ENCODE measurements at places on chromosomes 6 and 20.
A peak's percentile ranks its signal among the peaks of the same experiment; 100 is the strongest.

- no peak for DNase-seq
Measured at GRCh38 chr20:32382102-32382950, 24.2 kb downstream of the ASXL1 start.

DNA sequence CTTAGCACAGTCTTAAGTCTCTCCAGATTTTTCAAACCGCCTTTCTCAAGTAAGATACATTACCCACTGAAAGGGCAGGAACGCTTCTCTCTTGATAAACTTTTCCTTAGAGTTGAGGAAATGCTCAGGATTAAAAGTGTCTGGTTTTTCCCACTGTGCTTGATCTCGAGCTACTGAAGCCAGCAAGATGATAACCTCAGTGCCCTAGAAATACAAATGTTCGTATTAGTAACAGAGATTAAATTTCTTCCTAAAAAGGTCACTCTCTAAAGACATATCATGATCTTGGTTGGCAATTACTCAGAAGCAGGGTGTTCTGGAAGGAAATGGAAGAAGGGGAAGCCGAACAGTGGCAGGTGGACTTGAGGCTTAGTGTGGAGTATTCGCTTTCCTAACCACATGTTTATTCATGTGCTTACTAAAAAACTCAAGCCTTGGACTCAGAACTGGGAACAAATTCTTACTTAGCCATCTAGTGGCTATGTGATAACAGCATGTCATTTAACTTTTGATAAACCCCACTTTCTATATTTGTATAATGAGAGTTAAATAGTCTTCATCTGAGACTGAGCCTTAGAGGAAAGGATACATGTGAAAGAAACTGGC is 20.1 kb downstream of the C6orf141 start:
- DNase-seq, result no peak

DNA sequence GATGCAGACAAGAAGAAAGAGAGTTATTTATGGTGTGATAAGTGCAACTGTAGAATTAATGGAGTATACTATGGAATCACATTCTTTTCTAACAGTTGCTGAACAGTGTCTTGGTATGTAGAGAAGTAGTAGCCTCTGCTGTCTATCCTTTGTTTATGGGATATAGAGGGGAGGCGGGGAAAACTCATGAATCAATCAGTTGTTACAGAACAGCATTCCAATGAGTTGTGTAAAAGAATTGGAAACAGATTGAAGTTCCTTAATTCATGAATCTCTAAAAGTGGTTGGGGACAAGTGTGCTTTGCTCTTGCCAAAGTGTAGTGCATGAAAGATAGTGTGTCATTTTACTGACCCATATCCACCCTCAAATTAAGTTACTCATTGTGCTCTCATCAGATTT is 77.7 kb downstream of the FLRT3 start:
- peak; percentile 75 for DNase-seq

GRCh38 chr20:37992802-37993409 is 40.4 kb downstream of the TTI1 start:
- peak; percentile 91 for DNase-seq

DNA sequence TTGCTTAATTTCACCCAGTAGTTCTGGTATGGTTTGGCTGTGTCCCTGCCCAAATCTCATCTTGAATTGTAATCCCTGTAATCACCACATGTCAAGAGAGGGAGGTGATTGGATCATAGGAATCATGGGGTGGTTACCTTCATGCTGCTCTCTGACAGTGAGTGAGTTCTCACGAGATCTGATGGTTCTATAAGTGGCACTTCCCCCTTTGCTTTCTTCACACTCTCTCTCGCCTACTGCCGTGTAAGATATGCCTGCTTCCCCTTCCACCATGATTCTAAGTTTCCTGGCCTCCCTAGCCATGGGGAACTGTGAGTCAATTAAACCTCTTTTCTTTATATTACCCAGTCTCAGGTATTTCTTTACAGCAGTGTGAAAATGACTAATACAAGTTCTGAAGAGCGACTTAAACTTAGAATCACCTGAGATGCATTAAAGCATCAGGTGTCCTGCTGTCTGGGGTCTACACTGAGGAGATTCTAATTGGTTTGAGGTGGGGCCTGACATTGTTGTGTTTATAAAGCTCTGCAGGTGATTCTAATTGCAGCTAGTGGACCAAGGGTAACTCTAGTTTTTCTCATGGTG is 82.1 kb upstream of the DTNBP1 start:
- DNase-seq, result no peak

DNA sequence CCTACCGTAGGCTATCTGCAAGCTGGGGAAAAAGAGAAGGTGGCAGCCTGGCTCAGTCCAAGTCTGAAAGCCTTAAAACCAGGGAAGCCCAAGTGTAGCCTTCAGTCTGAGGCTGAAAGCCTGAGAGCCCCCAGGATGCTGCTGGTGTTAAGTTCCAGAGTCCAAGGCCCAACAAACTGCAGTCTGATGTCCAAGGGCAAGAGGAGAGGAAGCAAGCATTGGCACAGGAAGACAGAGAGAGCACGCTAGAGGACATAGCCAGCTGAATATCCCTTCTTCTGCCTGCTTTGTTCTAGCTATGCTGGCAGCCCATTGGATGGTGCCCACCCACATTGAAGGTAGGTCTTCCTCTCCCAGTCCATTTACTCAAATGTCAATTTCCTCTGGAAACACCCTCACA is 12.1 kb upstream of the L3MBTL1 start:
- DNase-seq, result no peak

DNA sequence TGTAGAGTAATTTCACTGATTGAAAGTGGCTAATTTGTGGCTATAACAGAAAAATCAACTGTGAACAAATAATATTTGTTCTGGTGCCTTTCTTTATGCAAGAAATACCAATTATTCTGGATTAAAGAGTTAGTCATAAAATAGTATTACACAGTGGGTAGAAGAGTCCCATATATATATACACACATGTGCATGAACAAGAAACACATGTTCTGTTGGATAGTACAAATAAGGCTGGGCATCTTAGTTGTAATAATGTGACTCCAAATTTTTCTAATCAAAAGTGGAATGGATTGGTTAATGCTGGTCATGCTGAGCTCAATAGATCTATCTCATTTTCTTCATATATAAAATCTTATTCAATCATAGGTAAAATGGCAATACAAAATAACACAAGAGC is 179.4 kb downstream of the OGFRL1 start:
- no peak for DNase-seq
